ENCODE measurements at places on chromosomes 7 and 10.
A peak's percentile ranks its signal among the peaks of the same experiment; 100 is the strongest.

GRCh38 chr7:28068811-28069216 lies 111.8 kb downstream of the JAZF1 start:
- DNase-seq: no peak

- DNase-seq: peak; percentile 17
Measured at GRCh38 chr10:125157505-125157904, 2.9 kb downstream of the CTBP2 start.

DNA sequence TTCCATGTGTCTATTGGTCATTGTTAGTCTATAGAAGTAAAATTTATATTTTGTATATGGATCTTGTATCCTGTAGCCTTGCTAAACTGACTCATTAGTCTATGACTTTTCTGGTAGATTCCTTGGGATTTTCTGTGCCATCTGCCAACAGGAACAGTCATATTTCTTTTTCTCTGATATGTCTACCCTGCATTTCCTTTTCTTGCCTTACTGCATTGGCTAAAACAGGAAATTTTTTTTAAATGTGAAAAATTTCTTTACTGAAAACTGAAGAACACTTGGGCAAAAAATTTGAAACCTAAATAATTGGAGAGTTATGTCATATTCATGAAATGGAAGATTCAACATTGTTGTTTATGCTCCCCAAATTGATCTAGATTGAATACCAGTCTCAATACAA lies 67.5 kb downstream of the AMZ1 start:
- DNase-seq: no peak

GRCh38 chr7:45469103-45469502 lies 105.1 kb upstream of the ADCY1 start:
- no peak for DNase-seq

DNA sequence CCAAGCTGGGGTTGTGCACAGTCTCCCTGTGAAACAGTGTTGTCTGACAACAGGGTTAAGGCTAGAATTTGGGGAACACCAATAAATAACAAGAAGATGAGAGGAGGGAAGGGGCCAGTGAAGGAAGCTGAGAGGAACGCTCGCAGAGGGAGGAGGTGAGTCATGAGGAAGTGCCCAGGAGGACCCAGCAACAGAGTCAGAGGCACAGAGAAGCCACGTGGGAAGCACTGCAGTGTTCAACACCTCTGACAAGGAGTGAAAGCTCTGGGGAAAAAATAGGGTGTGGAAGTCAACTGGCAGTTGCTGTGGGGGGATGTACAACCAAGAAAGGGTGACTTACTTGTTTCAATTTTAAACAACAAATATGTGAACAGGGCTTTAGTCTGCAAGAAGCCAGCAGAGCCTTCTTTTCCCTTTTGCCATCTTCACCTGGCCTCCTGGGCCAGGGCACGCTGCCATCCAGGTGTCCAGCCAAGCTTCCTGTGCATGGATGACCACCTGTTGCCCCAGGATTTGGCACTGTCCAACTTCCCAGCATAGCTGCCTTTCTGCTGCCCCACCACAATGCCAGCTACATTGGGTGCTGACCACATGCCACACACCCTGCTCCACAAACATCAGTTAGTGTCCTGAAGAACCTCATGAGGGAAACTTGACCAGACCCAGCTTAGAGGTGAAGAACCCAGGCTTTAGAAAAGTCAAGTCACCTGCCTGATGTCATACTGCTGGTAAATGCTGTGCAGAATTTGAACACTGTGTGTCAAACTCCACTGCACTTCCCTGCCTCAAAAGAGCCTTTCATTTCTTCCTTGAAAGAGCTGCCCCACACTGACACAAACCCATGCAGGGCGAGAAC lies 69.6 kb downstream of the ATXN7L1 start:
- DNase-seq: no peak

GRCh38 chr7:70189776-70190175 lies 591.5 kb downstream of the AUTS2 start:
- no peak for DNase-seq

DNA sequence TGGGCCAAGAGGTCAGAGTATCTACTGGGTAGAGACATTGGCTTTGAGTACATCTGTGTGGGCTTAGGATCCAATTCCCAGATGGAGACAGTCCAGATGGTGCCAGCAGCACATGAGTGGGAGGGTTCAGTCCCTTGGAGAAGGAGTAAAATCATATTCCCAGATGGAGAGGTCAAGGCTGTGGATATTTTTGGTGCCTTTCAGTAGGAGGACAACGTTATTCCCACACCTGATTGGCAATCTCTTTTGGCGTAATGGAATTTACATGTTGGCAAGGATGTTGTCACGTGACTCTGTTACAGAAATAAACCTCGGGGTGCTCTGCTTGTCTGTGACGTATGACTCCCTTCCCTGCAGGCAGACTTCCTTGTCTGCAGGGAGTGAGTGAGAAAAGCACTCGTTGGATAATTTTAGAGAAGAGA lies 27.6 kb downstream of the NPS start:
- DNase-seq: no peak

- no peak for DNase-seq
Measured at GRCh38 chr7:121102619-121103018, 114.1 kb downstream of the CPED1 start.

GRCh38 chr10:98269435-98269912 lies 1.5 kb upstream of the LOXL4 start:
- DNase-seq: peak; percentile 54

GRCh38 chr7:144568233-144568632 lies 164.7 kb upstream of the NOBOX start:
- DNase-seq: no peak
